ENCODE measurements at places on chromosomes 3 and 15. TPM values are rescaled to one million over a fixed set of nuclear protein-coding genes. Genes with fewer than 3 reads are reported as not detected.
A peak's percentile ranks its signal among the peaks of the same experiment; 100 is the strongest.

DNA sequence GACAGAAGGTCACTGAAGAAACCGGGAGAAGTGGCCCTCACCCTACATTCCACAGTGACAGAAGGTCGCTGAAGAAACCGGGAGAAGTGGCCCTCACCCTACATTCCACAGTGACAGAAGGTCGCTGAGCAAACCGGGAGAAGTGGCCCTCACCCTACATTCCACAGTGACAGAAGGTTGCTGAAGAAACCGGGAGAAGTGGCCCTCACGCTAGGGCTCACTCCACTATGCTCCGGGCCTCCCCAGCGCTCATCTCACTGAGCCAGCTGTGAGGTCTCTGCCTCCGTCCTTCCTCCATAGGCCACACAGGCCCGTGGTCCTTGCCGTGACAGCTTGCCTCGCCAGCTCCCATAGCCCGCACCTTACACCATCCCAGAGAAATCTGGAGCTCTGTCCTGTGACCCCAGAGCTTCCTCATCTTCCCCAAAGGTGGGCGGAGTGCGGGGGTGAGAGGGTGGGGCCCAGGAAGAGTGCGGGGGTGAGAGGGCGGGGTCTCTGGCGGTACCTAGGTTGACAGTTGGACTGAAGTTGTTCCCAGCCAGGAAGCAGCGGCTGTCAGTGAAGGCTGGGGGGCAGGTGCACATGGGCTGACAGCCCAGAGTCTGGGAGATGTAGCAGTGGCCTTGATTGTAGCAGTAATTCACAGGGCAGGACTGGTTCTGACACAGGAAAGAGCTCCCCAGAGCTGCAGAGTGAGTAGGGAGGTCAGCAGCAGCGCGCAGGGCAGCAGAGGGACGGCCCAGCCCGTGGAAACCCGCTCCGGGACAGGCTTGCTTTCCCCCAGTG is 32.0 kb downstream of the MUC20 start:
- no peak for DNase-seq

DNA sequence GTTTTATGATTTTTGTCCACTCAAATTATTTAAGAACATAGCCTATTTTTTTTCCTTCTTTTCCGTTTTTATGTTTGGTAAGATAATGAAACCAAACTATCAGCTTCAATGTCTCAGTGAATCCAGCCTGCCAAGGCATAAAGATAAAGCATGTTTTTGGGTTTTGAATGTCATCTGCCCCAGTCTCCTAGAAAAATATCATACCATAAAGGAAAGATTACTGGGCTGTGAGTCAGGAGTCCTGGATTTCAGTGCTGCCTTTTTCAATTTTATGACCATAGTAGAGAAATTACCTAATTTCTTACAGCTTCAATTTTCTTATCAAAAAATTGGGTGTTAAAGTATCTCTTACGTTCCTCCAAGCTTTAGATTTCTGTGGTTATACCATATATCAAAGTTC is 87.5 kb downstream of the GAP43 start:
- no peak for DNase-seq

DNA sequence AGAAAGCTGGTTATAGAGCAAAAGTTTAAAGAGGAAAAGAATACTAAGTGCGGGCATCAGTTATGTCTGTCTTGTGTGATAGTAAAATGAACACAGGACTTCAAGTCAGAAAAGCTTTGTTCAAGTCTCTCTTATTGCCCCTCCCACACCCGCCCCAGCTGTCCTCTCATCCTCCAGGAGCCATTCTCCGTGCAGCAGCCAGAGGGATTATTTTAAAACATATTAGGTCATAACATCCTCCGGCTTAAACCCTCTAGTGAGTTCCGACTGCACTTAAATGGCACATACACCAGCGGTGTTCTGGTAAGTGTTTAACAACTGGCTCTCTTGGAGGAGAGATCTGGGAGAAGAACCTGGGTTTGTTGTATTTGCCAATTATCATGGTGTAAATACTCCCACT is 104.8 kb upstream of the TNFAIP8L3 start:
- DNase-seq: no peak

GRCh38 chr3:42033741-42034140 is 57.4 kb upstream of the TRAK1 start:
- DNase-seq: no peak

GRCh38 chr15:92683511-92683834 is 27.9 kb upstream of the FAM174B start:
- DNase-seq: no peak

DNA sequence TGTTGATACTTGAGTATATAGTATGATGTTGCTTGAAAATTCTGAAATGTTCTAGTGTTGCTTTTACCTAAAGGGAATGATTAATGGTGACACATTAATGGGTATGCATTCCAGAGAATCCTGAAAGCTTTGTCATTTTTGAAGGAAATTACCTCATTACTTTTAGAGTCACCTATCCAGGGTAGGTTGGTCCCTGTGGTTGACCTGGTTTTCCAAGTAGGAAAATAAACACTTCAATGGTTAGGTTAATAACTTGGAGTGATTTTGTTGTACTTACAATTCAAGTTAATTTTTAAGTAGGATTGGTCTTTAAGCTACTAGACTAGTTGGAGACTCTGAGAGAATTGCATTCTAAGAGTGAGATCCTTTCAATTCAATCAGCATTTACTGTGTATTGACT is 31.0 kb downstream of the MITF start:
- DNase-seq: no peak

DNA sequence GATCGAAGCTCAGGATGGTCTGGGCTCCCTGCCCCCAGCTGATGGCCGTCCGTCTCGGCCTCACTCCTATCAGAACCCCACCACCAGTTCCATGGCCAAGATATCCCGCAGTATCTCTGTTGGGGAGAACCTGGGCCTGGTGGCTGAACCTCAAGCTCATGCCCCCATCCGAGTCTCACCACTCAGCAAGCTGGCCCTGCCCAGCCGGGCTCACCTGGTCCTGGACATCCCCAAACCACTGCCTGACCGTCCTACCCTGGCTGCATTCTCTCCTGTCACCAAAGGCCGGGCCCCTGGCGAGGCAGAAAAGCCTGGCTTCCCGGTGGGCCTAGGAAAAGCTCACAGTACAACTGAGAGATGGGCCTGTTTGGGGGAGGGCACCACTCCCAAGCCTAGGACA is 4.4 kb upstream of the JMJD7 start:
- no peak for DNase-seq

DNA sequence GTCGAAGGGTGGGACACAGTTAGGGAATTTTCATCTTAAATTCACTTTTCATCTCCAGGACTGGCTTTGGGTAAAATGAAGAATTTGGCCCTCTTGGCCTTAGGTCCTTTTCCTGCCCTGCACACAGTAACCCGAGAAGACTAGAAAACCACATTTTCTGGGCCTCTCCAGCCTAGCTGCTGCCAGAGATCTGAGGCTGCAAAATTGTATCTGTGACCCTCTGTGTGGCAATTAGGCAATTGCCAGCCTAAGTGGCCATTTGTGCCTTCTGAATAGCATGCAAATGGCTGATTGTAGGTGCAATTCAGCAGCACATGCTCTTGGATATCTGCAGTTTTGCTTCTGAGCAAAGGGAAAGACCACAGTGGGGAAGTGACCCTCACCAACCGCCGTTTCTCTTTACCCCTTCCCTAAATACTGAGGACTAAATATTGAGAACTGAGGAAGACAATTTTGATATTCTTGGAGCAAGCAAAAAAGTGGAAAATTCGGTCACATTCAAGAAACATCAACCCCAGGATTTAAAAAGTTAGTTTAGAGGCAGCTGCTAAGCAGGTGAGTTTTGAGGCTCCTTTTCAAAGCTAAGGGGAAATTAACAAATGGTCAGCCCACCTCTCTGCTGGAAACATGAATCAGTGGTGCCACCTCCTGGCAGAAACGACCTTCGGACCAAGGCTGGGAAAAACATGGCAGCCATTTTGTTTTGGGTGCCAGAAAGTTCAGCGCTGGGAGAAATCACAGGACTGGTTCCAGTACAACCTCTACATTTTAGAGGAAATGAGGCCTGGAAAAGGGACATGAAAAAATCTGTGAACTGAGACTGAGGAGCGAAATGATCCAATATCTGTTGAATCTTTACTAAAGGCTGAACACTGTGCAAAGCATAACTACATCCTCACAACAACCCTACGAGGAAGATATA is 56.6 kb upstream of the PRTG start:
- DNase-seq: no peak

- DNase-seq: no peak
These were observed 23.5 kb downstream of the ZXDC start for GRCh38 chr3:126452213-126452612.

DNA sequence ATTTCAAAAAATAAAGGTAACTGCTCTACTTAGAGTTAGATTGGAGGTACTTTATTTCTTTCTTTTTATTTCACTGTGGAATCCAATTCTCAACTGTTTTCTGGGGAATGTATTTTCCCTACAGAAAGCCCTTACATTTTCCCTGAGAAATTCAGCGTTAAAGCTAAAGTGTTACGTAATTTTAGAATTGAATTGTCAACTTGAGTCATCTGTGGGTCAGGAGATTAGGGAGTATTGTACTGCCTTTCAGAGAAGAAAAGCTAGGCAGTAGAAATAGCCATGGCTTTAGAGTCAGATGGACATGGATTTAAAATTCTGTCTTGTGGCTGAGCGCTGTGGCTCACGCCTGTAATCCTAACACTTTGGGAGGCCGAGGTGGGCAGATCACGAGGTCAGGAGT is 728.6 kb downstream of the ROBO1 start:
- DNase-seq: no peak

DNA sequence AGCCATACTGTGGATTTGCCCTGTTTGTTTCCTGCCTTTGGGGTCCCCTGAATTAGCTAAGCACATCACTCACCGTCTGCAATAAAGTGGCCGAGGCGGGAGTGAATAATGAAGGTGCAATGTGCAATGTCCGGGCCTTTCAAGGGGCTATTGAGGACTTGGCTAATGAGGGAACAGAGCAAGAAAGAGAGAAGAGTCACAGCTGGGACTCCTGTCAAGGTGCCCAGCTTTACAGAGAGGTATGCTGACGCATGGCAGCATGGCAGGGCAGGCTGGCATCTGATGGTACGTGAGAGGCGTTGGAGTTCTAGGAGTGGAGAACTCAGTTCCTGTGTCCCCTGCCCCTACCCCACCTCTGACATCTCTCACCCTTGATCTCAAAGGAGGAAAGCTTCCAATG is 13.8 kb upstream of the ATP2B2 start:
- DNase-seq: peak; percentile 43

GRCh38 chr3:15345066-15345607 is 12.8 kb upstream of the SH3BP5 start:
- DNase-seq: no peak

DNA sequence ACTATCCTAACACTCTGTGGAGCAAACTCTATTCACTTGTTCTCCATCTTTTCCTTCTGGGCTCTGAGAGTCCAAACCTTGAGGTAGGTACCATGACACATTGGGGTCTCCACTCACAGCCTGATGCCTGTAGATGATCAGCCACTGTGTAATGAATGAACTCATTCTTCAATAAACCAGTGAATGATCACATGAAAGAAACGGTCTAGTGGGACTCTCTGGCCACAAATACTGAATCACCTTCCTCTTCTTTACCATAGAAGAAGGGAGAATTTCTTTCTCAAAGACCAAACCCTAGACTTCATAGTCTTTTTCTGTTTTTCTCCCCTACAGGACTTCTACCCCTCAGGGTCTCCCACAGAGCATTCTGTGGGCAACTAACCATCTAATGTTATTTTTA is 20.5 kb upstream of the ABHD2 start:
- DNase-seq: no peak

DNA sequence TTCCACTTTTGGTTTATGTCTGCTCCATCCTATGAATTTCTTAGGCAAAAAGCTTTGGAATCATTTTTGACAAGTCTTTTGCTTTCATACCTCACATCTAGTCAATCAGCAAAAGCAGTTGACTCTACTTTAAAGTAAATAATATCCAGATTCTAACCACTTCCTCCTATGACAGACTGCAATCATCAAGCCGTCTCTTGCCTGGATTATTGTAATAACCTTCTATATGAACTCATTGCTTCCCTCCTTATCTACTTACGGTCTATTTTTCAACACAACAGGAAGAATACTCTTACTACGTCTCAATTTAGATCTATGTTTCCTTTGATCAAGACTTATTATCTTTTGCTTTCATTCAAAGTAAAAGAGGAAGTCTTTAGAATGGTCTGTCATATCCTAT is 20.7 kb downstream of the CLDN1 start:
- no peak for DNase-seq

GRCh38 chr3:149575961-149576564 is 81.8 kb downstream of the WWTR1 start:
- DNase-seq: no peak

DNA sequence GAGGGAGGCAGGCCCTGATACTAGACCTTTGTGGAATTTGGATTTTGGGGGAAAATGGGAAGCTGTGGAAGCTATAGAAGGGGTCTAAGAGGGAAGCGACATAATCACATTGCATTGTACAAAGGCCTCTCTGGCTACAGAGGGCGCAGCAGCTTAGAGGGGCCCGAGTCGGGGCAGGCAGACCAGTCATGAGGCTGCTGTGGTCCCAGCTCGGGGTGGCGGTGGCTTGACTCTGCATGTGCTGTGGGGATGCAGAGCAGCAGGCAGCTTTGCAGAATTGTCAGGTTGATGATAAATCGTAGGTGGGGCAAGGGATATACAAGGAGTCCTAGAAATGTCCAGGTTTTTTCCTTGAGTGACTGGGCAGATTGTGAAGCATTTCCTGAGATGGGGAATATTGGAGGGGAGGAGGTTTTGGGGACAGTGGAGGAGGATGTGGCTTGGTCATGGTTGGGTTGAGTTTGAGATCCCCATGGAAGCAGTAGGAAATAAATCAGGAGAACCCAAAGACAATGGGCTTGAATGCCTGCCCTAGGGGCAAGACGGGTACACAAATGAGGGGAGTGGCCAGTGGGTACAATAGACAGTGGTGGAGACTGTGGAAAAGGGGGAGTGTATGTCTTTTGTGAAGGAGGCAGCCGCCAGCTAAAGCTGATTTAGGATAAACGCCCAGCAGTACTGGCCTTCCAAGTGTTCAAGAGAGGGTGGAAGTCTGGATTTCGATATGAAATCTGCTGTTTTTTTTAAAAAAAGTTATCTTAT is 94.1 kb downstream of the HMG20A start:
- no peak for DNase-seq

DNA sequence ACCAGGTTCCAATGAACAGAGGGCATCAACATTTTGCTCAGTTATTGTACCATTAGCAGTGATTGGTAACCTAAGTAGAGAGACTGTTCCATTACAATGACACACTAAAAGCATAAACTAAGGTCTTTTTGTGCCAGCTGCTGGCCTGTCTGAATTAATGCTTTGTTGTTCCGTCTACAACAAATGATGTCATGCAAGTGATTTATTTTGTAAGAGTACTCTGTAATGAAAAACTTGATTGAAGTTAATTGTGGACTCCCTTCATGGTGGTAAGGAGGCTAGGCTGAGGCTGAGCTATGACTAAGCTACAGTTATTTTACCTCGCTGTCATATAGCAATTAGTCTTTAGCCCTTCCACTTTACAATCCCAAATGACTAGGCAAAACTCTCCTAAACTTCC is 23.2 kb downstream of the RCN2 start:
- DNase-seq: no peak

Gene SLC51A
- not detected for total RNA-seq

Gene EID1
- 122 TPM for total RNA-seq

Gene SLC25A38
- 29.5 TPM for total RNA-seq

Gene TYRO3
- 11.8 TPM for total RNA-seq

Gene HRG
- not detected for total RNA-seq

Gene CLDN1
- 13.1 TPM for total RNA-seq

Gene CTXN2
- total RNA-seq: not detected

Gene RAB43
- 29.7 TPM for total RNA-seq

Gene GPR149
- not detected for total RNA-seq

Gene LRRC31
- not detected for total RNA-seq
